ENCODE measurements at places on chromosomes 2 and 18.

- no peak for DNase-seq
Observed at GRCh38 chr2:60379684-60380083, 173.8 kb downstream of the BCL11A start.

- no peak for DNase-seq
Observed at GRCh38 chr2:149559341-149560068, 28.1 kb downstream of the MMADHC start.

- DNase-seq: no peak
Observed at GRCh38 chr2:105885456-105885855, 140.7 kb downstream of the NCK2 start.

DNA sequence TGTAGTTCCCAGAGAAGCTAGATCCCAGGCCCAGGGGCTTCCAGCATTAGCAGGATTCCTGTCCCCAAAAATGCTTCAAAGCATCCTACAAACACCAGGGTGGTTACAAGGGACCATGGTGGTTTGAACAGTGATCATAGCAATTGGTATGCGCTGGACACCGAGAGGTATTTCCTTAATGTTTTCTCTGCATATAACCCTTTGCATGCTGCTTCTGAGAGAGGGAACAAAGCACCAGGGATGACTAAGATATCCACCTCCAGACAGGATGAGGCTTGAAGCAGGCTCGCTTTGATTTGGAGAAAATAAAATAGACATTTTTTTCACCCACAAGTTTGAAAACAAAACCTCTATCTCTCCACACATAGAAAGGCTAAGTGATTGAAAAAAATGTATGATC, 50.5 kb upstream of the TSPYL6 start:
- DNase-seq: no peak

DNA sequence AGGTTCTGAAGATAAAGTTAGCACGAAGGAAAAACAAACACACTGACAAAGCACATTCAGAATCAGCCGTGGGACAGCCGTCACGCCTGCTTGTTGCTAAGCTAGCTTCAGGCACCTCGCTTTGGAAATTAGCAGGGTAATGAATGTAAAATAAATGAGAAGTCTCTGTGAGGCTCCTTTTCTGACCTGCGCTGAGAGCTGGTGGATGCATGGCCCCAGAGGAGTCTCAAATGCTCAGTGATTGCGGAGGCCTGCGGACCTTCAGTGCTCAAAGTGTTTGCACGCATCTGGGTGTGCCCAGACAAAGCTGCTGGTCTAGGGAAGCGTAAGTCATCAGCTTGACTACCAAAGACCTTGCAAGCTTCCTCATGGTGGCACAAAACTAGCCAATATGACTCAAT, 50.6 kb downstream of the CD8B2 start:
- DNase-seq: no peak

DNA sequence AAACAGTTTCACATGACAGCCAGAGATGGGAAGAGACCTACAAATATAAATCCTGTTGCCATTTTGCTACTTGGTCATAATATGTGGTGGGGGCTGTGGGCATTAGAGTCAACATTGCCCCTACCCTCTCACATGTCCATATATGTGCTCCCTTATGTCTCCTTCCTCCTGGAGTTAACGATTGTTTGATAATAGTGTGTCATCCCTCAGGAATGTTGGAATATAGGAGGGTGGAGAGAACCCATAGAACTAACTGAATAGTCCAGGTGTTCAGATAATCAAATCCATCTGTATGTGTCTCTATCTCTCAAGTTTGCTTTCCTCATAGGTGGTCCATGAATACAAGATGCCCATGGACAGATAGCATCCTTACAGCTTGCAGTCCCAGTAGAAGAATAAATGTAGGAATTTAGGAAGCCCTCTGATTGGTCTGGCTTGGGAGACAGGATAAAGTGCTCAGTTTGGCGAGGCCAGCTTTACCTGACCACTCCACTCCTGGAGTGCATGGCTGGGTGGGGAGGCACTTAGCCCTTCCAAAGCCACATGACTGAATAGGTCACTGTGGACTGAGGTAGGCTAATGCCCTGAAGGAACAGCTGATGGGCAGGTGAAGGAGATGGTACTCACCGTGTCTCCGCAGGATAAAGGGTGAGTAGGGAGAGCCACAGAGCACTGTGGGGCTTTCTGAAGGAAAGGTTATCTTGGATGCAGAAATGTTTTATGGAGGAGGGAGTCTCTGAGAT, 166.9 kb downstream of the CDCA7 start:
- no peak for DNase-seq

DNA sequence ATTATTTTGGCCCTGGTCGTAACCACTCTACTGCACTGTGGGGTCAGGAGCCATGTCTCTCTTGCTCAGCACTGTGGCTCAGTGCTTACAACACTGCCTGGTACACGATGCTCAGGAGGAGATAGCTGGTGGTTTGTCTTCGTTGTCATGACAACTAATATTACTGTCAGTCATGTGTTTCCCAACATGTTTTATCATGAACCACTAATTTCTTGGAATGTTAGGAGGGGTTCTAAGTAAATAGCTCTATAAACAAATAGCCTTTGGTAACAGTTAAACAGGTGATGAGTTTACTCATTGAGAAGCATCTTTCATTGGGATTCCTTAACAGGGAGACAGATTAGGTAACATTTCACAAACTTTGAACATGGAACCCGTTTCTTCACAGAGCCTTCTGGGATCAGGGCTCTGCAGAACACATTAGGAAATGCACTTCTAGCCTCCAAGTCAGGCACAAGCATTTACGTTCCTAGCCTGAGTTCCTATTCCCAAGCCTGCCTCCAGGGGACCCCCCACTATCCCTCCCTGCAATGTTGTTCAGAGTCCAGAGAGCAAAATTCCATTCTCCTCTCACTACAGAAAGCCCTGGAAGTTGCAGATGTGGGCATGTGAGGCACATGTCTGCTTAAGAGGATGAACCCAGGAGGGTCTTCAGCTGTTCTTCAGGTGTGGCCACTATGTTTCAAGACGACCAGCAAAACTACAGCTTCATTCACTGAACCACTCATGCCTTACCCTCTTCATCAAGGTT, 6.4 kb upstream of the RBM44 start:
- DNase-seq: no peak

DNA sequence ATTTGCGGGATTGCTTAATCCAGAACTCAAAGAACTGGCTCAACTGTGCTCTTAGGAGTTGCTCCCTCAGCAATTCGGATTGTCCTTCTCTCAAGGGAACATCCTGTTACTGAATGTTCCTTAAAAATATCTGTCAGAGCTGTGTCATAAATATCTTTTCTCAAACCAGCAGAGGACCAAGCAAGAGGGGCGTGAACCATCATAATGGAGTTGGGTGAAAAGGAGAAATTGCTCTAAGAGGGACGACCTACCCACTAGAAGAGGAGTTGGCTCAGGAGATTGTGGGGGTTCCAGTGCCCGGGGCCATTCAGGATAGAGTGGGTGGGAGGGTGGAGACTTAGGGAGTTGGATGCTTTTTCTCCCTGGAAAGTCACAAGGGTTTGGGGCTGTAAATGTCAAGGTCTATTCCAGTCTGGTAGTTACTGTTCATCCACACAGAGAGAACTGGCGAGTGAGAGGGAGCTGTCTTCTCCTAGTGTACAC, 59.5 kb downstream of the MERTK start:
- no peak for DNase-seq

GRCh38 chr2:29920130-29920577, 1.2 kb downstream of the ALK start:
- peak; percentile 40 for DNase-seq

DNA sequence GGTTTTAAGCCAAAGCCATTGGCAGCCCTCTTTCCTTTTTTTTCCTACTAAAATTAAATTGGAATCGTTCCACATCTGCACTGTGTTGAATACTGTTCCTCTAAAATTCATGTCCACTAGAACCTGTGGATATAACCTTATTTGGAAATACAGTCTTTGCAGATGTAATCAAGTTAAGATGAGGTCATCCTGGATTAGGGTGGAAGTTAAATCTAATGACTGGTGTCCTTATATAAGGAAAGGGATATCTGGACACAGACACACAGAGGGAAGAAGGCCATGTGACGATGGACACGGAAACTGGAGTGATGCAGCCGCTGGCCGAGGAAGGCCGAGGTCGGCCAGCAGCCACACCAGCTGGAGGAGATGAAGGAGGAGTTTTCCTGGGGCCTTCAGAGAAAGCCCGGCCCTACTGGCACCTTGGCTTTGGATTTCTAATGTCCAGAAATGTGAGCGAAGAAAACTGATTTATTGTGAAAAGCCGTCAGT, 49.4 kb downstream of the LONRF2 start:
- DNase-seq: no peak

DNA sequence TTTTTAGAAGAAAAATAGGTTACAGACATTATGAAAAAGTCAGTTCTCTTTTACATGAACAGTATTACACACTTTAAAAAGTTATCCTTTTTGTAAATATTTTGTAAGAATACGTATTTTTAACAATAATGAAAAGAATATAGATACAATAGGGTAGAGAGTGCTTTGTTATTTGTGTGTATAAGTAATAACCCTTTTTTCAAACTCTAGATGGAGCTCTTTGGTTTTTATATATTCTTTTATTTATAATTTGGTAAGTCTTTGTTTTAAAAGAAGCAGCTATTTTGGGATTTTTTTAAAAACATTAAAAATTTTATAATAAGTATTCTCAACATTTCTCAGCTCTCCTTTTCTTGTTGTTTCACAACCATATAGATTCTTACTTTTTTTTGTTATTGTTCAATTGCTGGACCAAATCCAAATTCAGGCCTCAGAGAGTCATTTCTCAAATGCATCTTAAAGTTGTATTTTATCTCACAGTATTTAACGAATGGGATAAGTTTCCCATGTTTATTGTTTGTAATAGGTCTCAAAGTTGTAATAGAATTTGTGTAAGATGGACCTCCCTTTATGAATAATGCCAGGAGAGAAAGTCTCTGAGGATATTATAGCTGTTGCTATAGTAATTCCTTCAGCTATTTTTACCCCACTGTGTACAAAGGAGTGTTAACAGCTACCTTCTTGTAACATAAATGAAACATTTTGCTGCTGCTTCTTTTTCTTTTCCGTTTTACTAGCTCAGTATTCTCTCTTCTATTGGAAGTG, 46.4 kb downstream of the ACYP2 start:
- DNase-seq: no peak

DNA sequence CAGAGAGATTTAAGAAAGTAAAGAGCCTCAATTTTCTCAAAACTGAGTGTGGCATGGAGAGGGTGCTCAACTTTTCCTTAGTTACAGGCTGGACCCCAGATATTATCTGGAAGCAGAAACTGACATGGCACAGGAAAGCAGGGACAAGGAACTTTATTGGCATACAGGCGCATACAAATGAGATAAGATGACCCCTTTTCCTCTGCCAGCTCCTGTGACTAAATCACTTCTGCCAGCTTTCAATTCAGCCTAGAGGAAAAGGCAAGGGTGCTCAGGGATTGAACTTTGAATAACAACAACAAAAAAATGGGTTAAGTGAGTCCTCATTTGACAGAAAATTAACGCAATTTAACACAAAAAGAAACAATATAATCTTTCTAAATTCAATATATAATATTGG, 262.9 kb downstream of the CD226 start:
- no peak for DNase-seq

GRCh38 chr2:183998797-183999190, 599.5 kb upstream of the ZNF804A start:
- DNase-seq: no peak

- DNase-seq: no peak
Observed at GRCh38 chr2:167761465-167762136, 485.8 kb downstream of the STK39 start.

DNA sequence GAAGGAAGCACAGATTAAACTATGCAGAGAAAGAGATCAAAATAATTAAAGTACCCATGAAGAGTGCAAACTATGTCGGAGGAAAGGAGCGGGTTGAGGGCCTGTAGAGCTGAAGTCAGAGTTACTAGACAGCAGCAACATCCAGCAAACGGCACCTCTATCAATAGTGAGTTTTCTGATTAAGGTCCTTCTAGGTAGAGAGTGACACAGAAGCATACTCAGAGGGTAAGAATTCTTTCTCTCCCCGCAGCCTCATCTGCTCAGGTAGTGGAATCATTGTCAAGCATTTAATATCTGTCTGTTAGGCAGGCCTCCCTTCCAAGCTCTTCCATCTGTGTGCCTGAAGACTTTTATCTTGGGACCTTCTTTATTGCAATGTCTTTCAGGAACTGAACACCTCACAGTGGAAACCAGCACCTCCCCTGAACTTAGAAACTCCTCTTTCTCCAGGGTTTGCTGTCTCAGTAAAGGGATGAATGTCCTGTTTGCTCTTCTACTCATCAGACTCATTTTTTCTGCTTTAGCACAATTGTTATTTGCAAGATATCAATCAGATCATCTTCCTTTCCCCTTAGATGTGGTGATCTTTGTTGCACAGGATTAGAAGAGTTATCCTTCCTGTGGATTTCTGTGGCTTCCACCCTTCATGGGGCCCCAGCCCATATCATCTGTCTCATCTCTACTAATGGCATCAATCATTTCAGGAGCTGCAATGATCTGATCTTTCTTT, 28.8 kb downstream of the SP140 start:
- no peak for DNase-seq

GRCh38 chr2:44358503-44358902, 2.8 kb downstream of the PREPL start:
- DNase-seq: no peak

DNA sequence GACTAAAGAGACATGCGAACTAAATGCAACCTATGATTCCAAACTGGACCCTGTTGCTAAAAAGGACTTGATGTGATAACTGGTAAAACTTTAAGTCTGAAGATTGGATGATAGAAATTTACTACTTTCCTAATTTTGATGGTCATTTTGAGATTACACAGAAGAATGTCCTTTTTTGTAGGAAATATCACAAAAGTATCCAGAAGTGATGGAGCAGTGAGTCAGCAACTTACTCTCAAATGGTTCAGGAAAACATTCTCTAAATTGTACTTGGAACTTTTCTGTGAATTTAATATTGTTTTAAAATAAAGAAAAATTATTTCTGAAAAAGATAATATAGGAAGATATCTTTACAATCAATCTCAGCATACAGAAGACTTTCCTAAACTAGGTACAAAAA, 19.9 kb downstream of the MBOAT2 start:
- DNase-seq: no peak

DNA sequence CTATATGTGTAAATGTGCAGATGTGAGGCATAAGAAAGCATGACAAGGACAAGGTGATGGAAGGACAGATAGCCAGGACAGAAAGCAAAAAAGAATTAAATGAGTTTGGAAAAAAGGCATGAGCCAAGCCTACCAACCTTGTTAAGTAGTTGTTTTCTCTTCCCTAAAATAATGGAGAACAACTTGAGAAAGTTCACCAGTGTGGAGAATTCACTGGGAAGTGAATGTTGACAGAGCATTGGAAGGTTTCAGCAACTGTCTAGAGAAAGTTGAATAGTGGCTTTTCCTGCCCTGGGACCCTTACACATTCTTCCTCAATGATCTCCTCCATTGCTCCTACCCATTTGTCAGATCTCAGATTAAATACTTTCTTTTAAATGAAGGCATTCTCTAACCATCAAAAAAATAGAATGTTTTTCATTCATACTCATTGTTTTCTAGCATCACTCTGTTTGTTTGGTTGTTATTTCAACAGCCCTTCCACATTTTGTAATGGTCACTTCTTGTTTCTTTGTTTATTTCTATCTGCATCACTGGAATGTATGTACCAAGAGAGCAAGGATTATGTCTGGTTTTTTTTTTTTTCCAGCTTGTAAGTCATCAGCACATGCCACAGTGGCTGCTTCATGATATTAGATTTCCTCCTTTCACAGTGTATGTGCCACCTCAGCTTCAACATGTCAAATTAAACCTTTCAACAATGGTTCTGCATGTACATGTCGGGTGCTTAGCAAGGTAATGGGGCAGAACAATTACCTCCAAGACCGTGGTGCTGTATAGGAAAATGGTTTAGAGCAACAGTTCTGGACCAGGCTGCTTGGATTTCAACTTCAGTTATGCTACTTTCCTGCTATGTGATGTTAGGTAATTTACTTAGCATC, 586.0 kb upstream of the VRK2 start:
- no peak for DNase-seq

Data from globus pallidus (tissue), 1 donor.